Gastroesophageal sphincter (tissue), 4 donors: ENCODE measurements at places on chromosomes 6 and 20.
A peak's percentile ranks its signal among the peaks of the same experiment; 100 is the strongest.

GRCh38 chr6:87993356-87993755, 54.3 kb upstream of the SPACA1 start:
- H3K4me3 ChIP-seq, result no peak overlapping the region
- no peaks in the 10 kb centered on the region for H3K27me3 ChIP-seq
- no peak overlapping the region for H3K27ac ChIP-seq
- H3K4me1 ChIP-seq, result no peaks in the 10 kb centered on the region
- H3K36me3 ChIP-seq, result no peaks in the 10 kb centered on the region

DNA sequence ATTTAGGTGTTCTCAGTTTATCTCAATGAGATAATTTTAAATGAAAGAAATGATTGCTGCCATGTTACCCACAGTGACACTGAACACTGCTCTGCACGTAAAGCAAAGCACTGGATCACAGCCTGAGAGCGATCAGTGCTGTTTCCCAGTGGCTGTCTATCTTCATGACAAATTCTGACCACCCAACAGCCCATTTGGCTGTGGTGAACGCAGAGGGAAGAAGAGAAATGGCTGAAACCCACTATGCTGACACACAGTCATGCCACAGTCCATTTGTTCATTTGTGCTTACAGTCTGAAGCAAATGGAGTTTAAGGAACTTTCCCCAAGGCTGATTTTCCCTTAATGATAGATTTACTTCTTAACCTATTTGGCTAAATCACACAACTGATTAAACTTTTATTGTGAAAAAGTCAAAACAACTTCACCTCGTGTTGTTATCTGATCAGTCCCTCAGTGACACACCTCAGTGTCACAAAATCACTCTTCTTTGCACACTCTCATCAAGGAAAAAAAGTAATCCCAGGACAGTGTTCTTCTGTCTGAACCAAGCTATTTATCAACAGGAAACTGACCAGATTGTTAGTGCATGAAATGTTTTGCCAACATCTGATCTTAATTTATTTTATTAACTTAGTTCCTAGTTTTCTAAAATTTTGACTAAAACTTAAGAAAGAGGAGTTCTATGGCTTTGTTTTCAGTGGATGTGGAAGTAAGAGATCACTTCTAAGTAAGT, 225.1 kb downstream of the TBX18 start:
- no peaks in the 10 kb centered on the region for H3K27me3 ChIP-seq
- H3K4me3 ChIP-seq, result no peak overlapping the region
- H3K27ac ChIP-seq, result no peak overlapping the region
- no peak for ATAC-seq

DNA sequence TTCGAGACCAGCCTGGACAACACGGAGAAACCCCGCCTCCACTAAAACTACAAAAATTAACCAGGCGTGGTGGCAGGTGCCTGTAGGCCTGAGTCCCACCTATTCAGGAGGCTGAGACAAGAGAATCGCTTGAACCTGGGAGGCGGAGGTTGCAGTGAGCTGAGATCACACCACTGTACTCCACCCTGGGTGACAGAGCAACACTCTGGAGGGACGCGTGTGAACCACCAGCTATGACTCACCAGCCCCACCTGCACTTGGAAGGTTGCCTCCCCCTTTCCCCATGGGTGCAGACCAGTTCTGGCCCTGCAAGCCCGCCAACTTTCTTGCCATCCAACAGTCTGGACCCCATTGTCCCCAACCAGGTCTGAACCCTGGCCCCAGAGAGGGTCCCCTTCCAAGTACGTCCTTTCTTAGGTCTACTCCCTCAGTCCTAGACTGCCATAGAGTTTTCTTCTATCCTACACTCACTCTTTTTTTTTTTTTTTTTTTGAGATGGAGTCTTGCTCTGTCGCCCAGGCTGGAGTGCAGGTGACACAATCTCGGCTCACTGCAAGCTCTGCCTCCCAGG, 29.2 kb downstream of the ATP9A start:
- H3K36me3 ChIP-seq, result no peaks in the 10 kb centered on the region
- no peak overlapping the region for H3K27ac ChIP-seq
- peaks cover 11% of the 10 kb centered on the region for H3K4me1 ChIP-seq
- H3K4me3 ChIP-seq, result no peak overlapping the region
- no peaks in the 10 kb centered on the region for H3K27me3 ChIP-seq
- ATAC-seq, result no peak

- H3K36me3 ChIP-seq, result no peaks in the 10 kb centered on the region
- H3K27ac ChIP-seq, result no peak overlapping the region
- no peaks in the 10 kb centered on the region for H3K4me1 ChIP-seq
- no peaks in the 10 kb centered on the region for H3K27me3 ChIP-seq
These were observed 89.7 kb upstream of the RNF217 start for GRCh38 chr6:124872361-124873065.

DNA sequence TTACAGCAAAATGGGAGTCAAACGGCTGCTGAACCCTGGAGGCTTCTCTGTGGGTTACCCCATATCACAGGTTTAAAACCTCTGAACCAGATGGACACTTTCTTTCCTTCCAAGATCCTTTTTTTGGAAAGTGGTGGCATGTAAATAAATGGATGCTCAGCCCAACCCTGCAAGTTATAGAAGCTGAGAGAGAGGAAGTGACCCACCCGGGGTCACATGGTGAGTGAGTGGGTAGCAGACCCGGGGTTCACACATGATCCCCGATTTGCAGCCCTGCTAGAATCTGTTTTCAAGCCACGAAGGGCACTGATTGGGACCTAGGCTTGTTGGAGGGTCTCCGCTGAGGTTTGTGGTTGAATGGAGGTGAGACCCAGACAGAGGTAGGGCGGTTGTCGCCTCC, 32.0 kb downstream of the SIRPA start:
- no peaks in the 10 kb centered on the region for H3K27me3 ChIP-seq
- H3K4me1 ChIP-seq, result no peaks in the 10 kb centered on the region
- ATAC-seq, result no peak
- H3K27ac ChIP-seq, result no peak overlapping the region
- H3K4me3 ChIP-seq, result no peak overlapping the region
- no peaks in the 10 kb centered on the region for H3K36me3 ChIP-seq

- ATAC-seq, result no peak
- peaks cover 56% of the 10 kb centered on the region for H3K4me1 ChIP-seq
- H3K4me3 ChIP-seq, result peak overlapping the region; percentile 8
- H3K36me3 ChIP-seq, result no peaks in the 10 kb centered on the region
These were observed 48.1 kb upstream of the CDH22 start for GRCh38 chr20:46356195-46357029.

GRCh38 chr6:62393608-62394007, 107.6 kb upstream of the KHDRBS2 start:
- no peaks in the 10 kb centered on the region for H3K4me1 ChIP-seq
- H3K27ac ChIP-seq, result no peak overlapping the region
- ATAC-seq, result no peak

GRCh38 chr6:25326126-25326525, 47.0 kb downstream of the CARMIL1 start:
- no peaks in the 10 kb centered on the region for H3K36me3 ChIP-seq
- H3K27me3 ChIP-seq, result no peaks in the 10 kb centered on the region
- no peaks in the 10 kb centered on the region for H3K4me1 ChIP-seq
- no peak overlapping the region for H3K4me3 ChIP-seq
- no peak overlapping the region for H3K27ac ChIP-seq

GRCh38 chr6:74892091-74892490, 313.8 kb downstream of the COL12A1 start:
- ATAC-seq, result no peak
- H3K27ac ChIP-seq, result no peak overlapping the region
- H3K4me1 ChIP-seq, result peaks cover 22% of the 10 kb centered on the region
- H3K4me3 ChIP-seq, result no peak overlapping the region

DNA sequence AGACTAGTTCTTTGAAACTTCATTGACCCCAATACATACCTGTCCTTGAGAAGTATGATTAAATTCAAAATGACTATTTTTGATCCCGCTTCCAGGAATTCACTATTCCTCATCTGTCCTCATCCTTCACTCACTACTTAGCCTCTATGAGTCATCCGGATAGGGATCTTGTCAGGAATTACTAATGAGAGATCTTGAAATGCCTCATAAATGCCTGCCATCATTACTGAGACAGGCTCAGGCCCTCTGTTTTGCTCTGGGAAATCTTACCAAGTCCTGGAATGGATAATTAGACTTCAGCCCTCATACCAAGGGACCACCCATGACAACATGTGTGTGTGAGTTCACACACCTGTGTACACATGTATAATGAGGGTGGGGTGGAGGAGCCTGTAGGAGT, 2.8 kb upstream of the CYP24A1 start:
- peaks cover 24% of the 10 kb centered on the region for H3K4me1 ChIP-seq
- no peak overlapping the region for H3K27ac ChIP-seq
- no peak overlapping the region for H3K4me3 ChIP-seq
- ATAC-seq, result no peak
- no peaks in the 10 kb centered on the region for H3K36me3 ChIP-seq

- ATAC-seq, result no peak
- no peaks in the 10 kb centered on the region for H3K4me1 ChIP-seq
- no peaks in the 10 kb centered on the region for H3K36me3 ChIP-seq
- H3K27ac ChIP-seq, result no peak overlapping the region
These were observed 4.7 kb upstream of the SEC63 start for GRCh38 chr6:107962723-107963122.
